ENCODE measurements at places on chromosomes 3 and 15.
A peak's percentile ranks its signal among the peaks of the same experiment; 100 is the strongest.

DNA sequence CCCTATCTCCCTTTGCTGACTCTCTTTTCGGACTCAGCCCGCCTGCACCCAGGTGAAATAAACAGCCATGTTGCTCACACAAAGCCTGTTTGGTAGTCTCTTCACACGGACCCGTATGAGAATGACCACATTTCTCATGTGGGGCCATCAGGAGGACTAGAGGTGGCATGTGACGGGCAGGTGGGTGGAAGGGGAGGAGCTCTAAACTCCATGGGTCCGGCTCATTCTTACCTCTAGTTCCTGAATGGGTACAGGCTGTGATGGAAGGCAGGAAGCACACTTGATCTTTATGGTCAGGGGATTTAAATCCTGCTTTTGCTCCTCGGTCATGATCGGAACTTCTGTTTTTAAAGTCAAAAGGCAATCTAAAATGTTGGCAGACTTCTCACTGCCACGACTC is 28.6 kb downstream of the CFAP92 start:
- DNase-seq: no peak

- no peak for DNase-seq
Observed at GRCh38 chr3:36124118-36124796, 256.0 kb upstream of the STAC start.

DNA sequence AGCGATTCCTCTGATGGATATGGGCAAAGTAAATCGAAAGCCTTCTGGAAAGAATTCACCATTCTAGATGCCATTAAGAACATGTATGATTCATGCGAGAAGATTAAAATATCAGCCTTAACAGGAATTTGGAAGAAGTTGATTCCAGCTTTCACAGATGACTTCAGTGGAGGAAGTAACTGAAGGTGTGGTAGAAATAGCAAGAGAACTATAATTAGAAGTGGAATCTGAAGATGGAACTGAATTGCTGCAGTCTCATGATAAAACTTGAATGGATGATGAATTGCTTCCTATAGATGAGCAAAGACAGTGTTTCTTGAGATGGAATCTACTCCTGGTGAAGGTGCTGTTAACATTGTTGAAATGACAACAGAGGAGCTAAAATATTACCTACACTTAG is 30.1 kb upstream of the TBC1D23 start:
- no peak for DNase-seq

- DNase-seq: no peak
Observed at GRCh38 chr15:65949491-65949890, 80.2 kb downstream of the RAB11A start.

DNA sequence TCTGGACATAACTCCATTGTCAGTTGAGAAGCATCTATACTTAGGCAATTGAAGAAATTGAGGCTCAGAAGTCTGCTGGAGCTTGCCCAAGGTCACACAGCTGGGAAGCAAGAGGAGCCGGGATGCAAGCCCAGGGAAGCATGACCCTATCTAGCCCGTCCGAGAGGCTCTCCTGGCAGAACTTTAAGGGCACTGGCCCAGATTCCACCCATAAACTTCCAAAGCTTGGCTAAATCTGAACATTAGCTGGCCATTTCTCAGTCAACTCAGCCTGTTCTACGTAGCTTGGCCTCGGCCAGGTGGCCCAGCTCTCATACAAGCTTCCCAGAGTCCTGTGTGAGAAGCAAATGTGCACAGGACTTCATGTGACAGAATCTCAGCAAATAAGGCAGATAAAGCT is 75.8 kb downstream of the LRIG1 start:
- no peak for DNase-seq

DNA sequence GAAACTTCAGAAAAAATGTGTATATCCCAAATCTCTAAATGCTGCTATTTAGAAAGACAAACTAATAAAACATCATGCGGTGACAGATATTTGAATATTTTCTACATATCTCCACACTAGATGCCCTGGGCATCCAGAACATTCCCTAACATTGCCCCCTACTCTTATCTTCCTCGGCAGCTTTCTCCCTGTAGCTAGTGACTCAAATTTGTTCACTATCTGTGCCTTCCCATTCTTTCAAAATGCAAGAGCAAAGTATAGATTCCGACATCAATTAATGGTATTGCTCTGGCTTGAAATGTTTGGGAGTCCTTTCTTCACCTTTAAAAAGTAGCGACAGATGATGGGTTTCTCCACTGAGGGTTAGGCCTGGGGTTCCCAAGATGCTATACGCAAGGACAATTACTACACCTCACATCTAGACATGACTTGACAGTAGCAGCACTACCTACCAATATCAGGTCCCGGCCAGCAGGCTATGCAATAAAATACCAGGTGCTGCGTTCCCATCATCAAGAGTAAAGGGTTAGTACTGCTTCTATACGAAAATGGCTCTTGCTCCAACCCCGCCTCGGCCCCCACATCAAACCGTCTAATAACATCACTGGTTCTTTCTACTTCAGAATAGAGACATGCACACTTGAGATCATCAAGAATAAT is 631 bp downstream of the UBR1 start:
- peak; percentile 24 for DNase-seq

GRCh38 chr15:95298729-95299128 is 1031.8 kb upstream of the NR2F2 start:
- no peak for DNase-seq

DNA sequence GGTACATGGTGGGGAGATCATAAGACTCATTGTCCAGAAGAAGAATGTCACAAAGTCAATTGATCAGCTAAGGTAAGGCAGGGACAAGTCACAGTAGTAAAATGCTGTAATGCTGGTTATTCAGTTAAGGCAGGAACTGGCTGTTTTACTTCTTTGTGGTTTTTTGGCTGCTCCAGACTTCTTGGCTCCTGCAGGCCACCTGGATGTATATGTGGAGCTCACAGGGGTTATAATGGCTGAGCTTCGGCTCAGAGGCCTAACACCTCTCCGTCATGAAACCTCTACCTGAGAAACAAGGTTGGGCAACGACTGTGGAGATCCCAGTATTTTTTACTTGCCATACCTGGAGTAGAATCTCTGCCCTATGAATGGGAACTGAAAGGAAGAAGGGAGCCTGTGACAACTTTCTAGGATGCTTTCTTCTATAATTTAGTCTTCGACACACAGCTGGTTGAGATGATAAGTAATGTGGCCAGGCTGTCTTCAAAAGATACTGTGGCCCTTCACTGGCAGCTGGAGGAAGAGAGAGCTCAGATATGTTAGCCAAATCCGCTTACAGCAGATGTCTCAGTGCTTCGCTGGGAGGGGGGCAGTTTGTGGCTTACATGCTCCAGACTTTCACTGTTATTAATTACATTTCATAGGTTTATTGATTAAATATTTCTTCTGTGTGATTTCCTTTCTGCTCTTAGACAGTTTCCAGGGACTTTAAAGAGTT is 887.8 kb downstream of the IGSF11 start:
- DNase-seq: no peak

DNA sequence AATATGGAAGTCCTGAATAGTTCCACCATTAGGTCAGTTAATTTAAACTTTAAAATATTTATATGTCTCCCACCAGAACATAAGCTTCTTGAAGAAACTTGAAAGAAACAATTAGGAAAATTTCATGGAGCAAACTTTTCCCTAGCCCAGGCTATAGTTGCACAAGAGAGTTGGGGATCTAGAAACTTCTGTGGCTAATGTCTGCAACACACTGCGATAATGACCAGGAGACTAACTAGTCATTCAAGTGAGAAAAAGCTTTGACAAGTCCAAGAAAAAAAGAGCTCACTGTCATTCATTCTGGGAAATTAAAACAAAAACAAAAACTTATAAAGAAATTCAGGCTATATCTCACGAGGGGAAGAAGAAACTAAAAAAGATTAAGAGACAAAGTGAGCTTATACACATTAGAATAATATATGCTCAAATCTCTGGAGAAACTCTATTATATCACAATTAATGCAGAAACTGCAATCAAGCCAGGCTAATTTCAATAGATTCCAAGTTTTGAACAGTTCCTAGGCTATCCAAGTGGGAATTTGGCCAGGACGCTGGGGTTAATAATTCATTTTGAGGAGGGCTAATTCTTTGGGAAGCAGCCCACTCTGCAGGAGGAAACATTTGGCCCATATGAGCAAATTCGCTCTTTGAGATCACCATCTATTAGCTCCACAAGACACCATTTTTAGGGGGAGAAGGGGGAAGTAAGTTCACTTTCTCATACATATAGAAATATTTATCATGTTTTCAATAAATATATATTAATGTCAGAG is 134.6 kb downstream of the MEIS2 start:
- no peak for DNase-seq

- no peak for DNase-seq
Observed at GRCh38 chr3:37856381-37856780, 5.3 kb upstream of the CTDSPL start.

DNA sequence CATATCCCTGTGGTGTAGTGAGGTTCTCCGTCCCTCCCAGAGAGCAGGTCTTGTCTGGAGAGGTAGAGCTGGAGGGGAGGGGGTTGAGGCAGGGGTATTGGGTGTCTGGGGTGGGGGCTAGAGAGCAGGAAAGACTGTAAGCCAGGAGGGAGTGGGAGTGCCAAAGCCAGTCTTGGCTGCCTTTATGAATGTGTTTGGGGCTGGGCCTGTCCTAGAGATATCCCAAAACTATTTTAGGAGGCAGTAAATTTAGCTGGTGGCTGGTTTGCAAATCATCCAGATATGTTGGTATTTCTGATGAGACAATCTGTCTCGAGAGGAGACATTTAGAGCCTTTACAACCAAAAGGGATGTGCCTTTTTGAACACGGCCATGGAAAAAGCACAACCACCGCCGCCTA is 166.6 kb downstream of the TLE3 start:
- DNase-seq: no peak

GRCh38 chr3:196611761-196612483 is 27.6 kb upstream of the NRROS start:
- no peak for DNase-seq

DNA sequence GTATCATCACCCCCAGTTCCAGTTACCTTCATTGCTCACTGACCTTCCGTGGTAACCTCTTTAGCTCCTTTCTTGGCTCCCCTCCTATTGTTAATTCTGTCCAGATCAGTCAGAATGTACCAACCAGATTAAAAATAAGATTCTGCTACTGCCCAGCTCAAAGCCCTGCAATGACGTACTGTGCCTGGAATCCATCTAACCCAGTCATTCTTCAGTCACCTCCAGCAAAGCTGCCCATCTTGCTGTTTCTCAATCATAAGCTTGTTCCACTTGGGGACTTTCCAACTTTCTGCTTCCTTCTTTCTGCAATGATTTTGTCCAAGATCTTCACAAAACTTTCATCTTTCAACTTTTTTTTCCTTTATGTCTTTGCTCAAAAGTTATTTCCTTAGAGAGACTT is 512.0 kb upstream of the ZNF385D start:
- DNase-seq: no peak

- DNase-seq: no peak
Observed at GRCh38 chr15:41922353-41922752, 28.5 kb upstream of the SPTBN5 start.

- DNase-seq: no peak
Observed at GRCh38 chr3:61538486-61538885, 22.9 kb upstream of the PTPRG start.

GRCh38 chr15:84633311-84634227 is 20.5 kb downstream of the WDR73 start:
- peak; percentile 55 for DNase-seq

DNA sequence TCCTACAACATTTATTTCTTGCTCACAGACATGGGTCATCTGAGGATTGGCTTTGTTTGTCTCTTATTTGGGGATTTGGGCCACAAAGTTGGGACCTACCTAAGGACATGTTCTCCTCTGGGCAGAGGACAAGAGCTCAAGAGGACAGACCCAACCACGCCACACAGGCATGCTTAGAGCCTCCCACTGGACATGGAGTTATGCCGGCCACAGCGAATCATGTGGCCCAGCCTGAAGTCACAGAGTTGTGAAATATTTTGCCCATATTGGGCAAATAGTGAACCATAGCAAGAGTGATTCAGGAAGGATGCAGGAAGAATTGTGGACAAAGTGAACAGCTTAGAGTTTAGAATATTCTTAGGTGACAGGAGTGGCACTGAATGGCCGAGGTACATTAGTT is 9.9 kb downstream of the TRAK1 start:
- peak; percentile 80 for DNase-seq

GRCh38 chr15:61318802-61319525 is 89.9 kb upstream of the RORA start:
- DNase-seq: no peak

DNA sequence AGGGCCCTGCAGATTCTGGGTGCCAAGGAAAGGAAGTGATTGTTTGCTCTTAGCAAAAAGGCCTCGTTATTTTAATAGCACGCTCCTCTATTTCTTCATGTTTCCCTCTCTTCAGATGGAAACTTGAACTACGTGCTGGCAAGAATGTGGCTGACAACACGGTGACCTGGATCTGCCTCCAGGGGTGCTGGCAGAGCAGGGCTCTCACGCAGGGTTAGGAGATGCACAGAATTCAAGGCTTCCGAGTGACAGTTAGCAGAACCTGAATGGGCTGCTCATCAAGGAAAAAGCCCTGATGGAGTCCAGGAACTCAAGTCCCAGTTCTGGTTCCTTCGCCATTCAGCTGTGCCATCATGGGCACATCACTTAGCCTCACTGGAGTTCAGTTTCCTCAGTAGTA is 22.7 kb downstream of the CYP19A1 start:
- no peak for DNase-seq

DNA sequence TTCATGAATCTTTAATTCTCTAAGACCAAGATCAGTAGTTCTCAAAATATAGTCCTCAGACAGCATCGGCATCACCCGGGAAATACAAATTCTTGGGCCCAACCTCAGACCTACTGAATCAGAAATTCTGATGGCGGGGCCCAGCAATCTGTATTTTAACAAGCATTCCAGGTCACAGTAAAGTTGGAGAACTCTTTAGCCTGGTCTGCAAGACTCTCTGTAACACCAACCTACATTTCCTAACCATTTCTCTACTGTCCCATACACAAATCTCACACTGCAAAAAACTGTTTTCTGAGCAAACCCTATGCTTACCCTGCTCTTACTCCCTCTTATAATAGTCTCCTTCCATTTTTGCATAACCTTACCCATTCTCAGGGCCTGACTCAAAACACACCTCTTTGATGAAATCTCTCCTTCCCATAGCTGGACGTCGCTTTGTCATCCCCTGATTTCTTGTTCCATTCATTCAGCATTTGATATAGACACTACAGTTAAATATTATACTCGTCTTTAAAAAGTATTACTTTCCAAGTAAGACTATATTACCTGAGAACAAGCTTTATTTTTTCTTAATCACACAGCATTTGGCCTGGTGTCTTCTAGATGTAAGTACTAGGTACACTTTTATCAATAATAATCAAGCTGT is 83.3 kb upstream of the MYO5C start:
- DNase-seq: no peak

GRCh38 chr15:43954181-43954621 is 127.4 kb downstream of the WDR76 start:
- DNase-seq: no peak

DNA sequence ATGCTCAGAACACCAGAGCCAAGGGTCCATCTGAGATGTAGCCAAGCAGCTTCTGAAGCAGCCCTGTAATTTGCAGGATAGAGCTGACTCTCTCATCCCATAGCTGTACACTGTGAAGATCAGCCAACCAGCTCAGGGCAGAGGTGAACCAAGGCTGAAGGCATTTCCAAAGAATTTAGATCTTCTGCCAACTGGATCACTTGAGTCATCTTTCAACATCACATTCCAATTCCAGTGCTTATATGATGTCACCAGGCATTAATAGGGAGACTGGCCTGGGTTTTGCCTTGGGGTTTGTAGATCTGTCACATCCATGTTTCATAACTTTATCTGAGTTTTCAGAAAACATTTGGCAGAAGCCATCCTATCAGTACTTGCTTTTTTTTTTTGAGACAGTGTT is 98.2 kb downstream of the NR2F2 start:
- no peak for DNase-seq

- no peak for DNase-seq
Observed at GRCh38 chr3:110017304-110017703, 680.0 kb upstream of the DPPA4 start.
